Fibroblast of lung (primary cell): ENCODE measurements at places on chromosomes 7 and 10.

- no peak for DNase-seq
Observed at GRCh38 chr7:104843198-104843597, 170.8 kb upstream of the KMT2E start.

GRCh38 chr7:1715671-1716074, 45.6 kb downstream of the ELFN1 start:
- no peak for DNase-seq

DNA sequence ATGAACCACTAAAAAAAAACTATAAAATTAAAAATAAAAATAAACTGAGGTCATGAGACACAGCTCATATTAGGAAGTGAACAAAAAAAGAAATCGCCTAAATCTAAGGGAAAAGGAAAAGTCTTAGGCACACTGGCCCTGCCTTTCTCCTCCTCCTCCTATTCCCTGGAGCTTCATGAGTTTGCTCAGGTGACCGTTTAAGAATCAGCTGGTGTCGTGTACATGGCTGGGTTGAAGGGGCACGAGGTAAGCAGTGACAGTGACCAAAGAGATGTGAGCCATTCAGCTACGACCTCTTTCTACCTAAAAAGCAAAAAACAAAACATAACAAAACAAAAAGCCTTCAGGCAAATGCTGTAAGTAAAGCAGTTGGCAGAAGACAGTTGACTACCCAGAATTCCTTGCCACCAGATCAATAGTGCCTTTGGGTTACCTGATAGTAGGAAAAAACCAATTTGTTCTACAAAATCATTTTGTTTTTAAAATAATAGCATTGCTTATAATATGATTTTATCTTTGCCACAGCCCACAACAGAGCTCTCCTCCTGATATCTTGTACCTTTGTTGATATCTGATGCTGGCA, 135.4 kb downstream of the DOCK4 start:
- no peak for DNase-seq

- no peak for DNase-seq
Observed at GRCh38 chr7:5395246-5395645, 28.4 kb downstream of the TNRC18 start.

- DNase-seq = no peak
Observed at GRCh38 chr7:157890921-157891401, 554.2 kb downstream of the DNAJB6 start.

DNA sequence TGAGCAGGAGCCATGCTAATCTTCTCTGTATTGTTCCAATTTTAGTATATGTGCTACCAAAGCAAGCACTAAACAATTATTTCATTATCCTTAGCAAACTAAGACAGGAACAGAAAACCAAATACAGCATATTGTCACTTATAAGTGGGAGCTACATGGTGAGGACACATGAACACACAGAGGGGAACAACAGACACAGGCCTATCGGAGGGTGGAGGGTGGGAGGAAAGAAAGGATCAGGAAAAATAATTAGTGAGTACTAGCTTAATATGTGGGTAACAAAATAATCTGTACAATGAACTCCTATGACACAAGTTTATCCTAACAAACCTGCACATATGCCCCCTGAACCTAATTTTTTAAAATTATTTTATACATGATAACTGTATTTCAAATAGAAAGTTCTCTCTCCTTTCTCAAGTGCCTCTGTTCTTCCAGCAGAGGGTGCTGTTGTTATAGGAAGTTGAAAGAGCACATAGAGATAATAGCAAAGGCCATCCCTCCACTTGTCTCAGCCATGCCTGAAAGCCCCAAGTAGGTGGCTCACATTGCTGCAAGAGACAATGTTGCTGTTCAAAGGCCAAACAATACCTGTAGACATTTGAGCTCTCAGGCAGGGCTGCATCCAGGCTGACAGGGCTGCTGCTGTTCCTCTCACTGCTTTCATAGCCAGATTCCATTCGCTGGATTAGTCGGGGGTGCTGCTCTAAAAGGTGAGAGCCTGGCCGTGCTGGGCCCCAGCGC, 33.4 kb upstream of the PPP3CB start:
- peak; percentile 70 for DNase-seq

GRCh38 chr10:94108200-94108599, 114.5 kb downstream of the PLCE1 start:
- peak; percentile 91 for DNase-seq

DNA sequence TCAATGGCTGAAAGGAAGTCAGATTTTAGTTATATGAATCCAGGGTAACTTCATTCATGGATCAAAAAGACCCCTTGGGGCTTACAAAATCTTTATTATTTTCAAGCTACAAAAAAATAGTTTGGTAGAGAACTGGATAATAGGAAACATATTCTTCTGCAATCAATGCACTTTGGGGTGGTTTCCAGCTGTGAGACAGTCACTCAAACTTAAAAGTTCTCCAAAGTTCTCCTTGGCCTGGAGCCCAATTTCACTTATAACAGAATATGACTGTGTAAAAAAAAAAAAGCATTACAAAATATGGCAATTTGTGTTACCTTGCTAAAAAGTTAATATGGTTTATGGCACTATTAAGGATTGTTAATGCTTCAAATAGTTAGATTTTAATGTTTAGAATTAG, 255.5 kb downstream of the AGMO start:
- DNase-seq = no peak

DNA sequence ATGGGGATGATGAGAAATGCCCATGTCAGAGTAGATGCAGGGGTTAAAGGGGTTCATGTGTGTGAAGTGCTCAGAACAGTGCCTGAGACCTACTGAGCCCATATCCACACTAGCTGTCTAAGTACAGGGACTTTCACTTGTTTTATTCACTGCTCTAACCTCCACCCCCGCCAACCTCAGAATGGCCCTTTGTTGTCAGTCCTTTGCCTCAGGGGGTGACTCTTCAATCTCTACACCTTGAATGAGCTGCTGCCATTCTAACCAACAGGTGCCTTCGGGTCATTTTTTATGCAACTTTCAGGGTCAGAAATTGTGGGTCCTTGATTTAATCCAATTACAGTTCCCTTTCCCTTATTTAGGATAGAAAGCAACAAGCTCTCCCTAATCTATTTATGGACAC, 26.2 kb downstream of the VSTM4 start:
- no peak for DNase-seq

DNA sequence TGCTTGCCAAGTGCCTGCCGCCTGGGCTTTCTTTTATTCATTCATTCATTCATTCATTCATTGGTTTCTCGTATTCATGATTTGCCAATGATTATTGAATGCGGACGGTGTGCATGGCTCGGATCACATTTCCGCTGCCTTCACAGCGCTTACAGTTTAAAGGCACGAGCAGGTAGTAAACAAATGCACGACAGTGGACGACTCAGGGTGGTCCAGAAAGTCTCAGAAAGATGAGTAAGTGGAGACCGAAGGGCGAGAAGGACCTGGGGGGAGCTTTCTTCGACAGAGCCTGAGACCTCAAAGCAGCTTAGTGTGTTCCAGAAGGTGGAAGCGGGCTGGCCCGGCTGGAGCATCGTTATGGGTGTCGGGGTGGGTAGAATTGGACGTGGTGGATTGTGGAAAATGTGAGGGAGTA, 506 bp downstream of the MCM10 start:
- no peak for DNase-seq

- DNase-seq = no peak
Observed at GRCh38 chr7:45656431-45656830, 82.3 kb downstream of the ADCY1 start.

- DNase-seq = no peak
Observed at GRCh38 chr10:88346144-88346977, 236.8 kb downstream of the RNLS start.

DNA sequence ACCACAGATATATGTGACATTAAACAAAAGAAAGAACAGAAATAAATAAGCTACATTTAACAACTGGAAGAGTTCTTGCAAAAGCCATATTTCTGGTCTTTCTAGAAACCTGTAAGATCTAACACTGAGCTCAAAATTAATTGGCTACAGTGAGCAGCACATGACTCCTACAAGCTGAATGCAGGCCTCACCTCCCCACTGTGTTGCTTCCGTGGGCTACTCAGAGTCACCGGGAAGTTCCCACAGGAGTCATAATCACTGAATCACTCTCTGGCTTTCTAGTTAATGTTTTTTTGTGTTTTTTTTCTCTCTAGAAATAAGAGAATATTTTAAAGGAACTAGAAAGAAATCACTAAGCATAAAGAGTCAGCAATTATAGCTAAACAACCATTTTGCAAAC, 10.2 kb upstream of the MRPS24 start:
- DNase-seq = peak; percentile 84

DNA sequence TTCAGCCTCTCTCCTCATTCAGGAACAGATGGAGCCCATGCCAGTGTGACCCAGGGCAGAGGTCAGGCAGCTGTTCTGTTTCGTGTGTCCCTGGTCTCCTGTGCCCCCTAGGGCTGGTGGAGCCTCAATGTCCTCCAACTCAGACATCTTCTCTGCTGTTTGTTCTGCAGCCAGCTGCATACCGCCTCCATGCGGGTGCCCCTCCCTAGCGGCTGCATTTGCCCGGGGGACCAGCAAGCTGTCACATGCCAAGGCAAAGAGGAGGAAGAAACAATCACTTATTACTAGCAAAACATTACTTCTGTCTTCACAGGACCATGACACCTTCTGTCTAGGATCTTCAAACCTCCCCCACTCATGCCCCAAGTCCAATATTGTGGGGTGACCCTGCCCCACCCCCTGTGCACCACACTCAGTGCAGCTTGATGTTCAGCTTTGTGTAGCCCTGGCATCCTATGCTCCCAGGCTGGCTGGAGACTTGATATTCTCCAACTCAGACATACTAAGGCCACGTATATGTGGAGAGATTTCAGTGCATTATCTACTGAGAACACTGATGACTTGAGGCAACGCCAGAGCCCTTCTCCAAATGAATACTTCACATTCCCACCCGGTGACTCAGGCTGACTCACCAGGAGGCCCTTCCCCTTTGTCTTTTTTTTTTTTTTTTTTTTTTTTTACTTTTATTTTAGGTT, 188.9 kb downstream of the SKIDA1 start:
- peak; percentile 96 for DNase-seq

DNA sequence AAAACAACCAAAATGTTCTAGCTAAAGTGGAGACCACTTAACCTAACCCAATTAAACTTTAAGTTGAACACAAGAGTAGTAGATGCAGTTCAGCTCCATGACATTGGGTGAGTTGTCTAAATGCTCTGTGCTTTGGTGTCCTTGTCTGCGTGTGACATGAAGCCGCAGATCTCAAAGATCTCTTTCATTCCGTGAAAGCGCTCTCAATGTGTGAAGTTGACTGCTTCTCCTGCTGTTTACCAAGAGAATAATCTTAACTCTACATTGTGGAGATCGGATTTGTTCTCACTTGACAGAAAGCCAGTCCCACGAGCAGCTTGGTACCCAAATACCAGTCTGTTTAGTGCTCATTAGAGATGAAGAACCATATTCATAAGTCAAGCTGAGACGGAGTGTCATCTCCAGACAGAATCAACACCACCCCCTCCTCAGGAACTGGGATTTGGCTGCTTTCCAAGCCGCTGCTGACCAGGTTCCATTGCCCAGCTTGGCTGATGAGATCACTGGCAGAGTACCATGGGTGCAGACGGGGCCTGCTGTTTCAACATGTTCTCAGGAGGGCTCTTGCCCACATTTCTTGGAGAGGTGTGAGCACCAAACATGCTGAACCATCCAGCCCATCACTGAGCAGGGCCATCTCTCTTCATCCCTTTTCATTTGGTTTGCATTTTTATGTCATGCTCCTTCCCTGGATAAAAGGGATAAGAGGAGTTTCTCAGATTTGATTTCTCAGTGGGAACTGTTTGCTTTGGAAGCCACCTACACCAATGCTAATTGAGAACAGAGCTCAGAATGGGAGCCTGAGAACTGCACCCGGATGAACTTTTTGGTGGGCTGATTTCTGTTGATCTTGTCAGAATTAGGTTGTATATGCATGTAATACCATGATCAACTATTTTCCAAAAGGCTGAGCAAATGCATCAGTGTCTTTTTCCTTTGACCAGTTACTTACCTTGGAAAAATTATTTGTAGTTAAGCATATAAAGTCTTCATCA, 95.8 kb upstream of the AGBL3 start:
- DNase-seq = peak; percentile 82

DNA sequence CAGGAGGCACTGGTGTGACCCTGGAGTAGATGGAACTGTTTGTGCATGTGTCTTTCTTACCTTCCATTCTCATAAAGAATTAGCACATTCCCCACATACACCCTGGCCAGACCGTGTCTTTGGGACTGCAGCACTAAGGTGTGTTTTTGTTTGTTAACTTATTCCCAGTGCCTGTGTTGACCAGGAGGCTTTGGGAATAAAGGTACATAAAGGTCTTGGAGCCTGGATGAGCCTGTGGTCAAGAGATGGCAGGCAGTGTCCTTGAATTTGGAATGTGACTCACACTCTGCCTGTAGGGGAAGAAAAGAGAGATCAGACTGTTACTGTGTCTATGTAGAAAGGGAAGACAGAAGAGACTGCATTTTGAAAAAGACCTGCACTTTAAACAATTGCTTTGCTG, 137.6 kb downstream of the LYZL1 start:
- DNase-seq = no peak

DNA sequence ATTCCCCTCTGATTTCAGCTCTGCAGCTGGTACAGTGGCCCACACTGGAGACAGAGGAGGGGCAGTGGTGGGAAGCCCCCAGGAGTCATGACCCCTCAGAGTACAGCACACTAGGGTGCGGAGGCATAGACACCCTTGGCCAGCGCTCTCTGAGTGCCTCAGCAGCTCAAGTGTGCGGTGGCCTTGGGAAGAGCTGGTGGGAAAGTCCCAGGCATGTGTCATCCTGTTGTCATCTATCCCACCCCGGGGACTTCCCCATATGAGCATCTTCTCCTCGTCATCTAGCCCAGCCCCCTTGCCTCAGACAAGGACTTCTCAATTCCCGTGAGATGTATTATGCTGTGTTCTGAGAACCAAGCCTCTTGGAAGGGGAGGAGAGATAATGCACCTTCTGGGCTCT, 15.6 kb upstream of the PPIF start:
- DNase-seq = peak; percentile 83

DNA sequence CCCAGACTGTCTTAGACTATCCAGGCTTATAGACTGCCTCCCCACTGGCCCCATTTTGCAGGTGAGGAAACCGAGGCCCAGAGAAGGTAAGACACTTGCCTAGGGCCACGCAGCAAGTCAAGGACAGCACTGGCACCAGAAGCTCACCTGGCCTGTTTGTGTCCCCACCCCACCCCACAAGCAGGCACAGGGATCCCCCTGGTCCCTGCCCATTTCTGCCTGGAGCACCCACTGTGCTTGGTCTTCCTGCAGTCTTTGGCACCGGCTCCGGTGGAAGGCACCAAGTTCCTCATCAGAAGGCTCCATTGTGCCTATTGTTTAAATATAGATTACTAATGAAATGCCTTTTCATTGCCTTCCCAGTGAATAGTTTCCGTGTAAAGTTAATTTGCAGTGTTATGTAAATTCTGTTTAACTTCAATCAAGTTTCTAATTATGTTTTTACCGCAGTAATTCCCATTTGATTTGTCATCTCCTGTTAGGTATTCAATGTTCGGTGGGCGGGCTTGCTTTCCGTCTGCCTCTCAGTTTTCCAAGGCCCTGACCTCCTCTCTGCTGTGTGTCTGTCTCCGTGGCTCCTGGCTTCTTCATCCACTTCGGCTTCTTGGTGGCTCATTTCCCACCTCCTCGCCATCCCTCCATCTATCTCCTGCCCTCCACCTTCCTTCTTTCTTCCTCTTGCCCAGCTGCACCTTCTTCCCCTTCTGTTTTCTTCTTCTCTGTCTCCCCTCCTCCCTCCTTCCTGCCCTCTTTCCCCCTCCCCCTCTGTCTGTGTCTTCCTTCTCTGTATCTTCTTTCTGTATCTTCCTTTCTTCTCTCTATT, 75.8 kb downstream of the ZMIZ1 start:
- peak; percentile 88 for DNase-seq

GRCh38 chr7:46600340-46600739, 679.3 kb upstream of the IGFBP3 start:
- peak; percentile 88 for DNase-seq

GRCh38 chr10:98267894-98268693, at the start of gene LOXL4:
Gene LOXL4 (minus strand): TSS chr10:98268194. CDS start chr10:98263019, 5,175 bp downstream.
- DNase-seq = peak; percentile 37

GRCh38 chr10:90420637-90421318, 437.1 kb downstream of the HTR7 start:
- DNase-seq = no peak
